Stimulated activated CD4-positive, alpha-beta T cell treated with anti-CD3 and anti-CD28 coated beads, Interleukin-15, amount 100 ng/mL, for 48 hours (primary cell): ENCODE measurements at places on chromosomes 4 and X.

GRCh38 chrX:22040184-22040583 lies 8.1 kb downstream of the PHEX start:
- no peak for DNase-seq

DNA sequence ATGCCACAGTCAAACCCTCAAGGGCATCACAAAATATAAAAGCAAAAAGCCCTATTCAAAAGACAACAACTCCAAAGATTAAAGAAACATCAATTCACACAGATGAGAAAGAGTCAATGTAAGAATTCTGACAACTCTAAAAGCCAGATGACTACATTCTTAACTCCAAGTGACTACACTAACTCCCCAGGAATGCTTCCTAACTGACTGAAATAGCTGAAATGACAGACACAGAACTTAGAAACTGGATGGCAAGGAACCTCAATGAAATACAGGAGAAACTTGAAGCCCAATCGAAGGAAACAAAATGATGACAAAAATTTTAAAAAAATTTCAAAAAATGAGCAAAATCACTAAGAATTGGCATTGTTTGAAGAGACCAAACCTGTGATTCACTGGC lies 1047.6 kb upstream of the PCDH10 start:
- no peak for DNase-seq

- DNase-seq: no peak
Measured at GRCh38 chr4:184452740-184453139, 21.6 kb downstream of the IRF2 start.

DNA sequence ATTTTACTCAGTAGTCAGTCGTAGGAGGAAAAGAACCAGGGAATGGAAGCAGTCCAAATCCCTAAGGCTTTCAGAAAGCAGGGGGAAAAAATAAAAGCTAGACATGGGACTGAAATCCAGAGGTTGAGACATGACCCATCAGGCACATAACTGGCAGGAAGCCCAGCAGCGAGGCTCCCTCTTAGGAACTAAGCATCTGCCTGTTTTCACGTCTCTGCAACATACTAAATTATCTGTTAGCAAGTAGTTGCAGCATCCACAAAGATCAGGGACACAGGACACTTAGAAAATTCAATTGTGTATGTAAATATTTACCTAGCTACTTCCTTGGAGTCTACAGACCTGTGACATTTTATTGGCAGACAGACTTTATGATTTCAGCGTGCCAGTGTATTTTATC lies 118.0 kb upstream of the EDNRA start:
- DNase-seq: no peak

DNA sequence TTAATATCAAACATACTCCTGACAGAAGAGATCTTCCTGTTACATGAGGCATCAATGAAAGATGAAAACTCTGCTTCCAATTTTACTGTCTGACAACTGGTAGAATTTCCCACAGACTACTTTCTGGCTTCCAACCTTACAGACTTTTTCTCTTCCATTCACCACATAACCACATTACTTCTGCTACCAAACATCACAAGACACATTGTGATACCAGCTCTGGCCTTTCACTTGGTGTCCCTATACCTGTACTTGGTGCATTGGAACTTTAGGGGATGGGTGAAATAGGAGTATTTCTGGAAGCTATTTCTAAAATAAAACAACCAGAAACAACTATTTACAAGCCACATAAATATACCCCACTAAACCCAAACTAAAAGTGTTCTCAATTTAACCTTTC lies 20.5 kb downstream of the AMTN start:
- DNase-seq: no peak

DNA sequence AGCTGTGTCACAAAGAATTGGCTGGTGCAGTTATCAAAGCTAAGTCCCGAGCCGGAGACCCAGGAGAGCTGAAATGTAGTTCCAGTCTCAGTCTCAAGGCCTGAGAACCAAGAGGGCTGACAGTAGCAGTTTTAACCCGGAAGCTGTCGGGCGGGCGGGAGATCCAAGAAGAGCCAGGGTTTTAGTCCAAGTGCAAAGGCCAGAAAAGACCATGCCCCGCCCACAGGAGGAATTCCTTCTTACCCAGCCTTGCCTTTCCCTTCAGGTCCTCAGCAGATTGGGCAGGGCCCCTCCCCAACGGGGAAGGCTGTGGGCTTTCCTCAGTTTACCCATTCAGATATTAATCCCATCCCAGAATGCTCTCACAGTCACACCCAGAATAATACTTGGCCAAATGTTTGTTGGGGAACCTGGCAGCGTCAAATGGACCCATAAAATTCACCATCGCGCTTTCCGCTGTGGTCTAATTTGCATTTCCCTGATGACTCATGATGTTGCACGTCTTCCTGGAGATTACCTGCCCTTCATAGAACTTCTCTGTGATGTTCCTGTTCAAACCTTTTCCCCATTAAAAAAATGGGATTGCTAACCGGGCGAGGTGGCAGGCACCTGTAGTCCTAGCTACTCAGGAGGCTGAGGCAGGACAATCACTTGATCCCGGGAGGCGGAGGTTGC lies 16.2 kb downstream of the MAEA start:
- no peak for DNase-seq

DNA sequence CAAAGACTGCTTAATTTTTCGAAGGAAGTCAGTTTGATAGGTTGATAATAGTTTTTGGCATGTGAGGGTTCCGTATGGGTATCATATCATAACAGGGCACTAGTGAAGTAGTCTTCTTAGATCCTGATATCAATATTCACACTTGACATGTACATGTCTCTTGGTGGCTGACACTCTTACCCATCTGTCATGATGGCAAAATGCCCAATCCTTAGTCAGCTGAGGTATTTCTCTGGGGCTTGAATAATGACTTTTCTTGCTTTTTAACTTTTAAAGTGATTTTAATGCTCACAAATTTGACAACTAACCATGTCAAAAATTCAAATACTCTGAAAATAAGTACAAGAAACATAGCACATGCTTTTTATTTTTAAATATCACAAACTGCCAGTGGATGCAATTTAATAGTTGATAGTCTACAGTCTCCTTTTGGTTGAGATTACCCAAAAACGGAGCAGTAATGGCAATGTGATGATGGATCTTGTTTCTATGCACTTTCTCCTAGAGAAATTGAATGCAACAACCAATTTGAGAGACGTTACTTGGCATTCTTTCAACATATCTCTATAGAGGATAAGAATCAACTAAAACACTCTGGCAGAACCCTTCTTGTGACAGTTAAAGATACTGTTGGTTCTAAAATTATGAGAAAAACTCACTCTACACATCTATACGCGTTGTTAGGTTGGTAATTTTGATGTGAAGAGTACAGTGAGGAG lies 552.9 kb upstream of the PABPC4L start:
- DNase-seq: no peak

- DNase-seq: no peak
Measured at GRCh38 chr4:151691639-151692442, 69.0 kb downstream of the GATB start.

- no peak for DNase-seq
Measured at GRCh38 chr4:1727117-1728031, 6.1 kb downstream of the TACC3 start.

GRCh38 chr4:15575966-15576365 lies 79.2 kb downstream of the FBXL5 start:
- no peak for DNase-seq

- no peak for DNase-seq
Measured at GRCh38 chr4:23999714-24000469, 110.0 kb upstream of the PPARGC1A start.

- no peak for DNase-seq
Measured at GRCh38 chr4:111707491-111707890, 437.8 kb upstream of the FAM241A start.

DNA sequence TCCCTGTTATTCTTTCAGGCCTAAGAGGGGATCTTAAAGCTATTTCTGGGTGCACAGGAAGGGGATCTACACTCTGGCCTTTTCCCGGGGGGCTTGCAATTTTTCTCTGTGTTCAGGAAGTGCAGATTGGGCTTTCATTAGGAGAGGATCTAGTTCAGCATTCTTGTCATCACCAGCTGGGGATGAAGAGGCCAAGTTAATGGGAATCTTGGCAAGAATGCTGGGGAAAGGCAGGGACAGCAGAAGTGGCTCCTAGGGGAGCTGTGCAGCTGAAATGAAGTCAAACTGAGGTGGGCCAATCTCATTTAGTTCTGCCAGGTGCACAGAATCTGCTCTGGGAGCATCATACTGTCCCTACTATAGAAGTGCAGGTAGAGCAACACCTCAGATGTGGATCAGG lies 40.9 kb upstream of the ESX1 start:
- DNase-seq: no peak

- no peak for DNase-seq
Measured at GRCh38 chr4:166400270-166400894, 527.3 kb downstream of the TLL1 start.

DNA sequence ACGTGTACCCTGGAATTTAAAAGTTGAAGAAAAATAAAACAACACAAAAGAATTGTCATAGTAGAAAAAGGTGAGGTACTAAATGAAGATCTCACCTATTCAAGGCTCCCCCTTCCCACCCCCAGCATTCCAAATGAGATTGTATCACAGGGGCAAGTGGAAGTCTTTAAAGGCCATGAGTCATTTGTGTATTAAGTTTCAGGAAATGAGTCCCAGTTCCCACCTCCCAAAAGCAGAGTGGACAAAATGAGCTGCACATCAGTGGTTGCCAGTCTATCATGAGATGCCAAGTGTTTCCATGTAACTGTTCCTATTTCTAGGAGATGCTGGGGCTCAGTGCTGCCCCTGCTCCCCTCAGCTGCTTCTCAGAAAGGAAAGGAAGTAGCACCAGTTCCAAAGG lies 20.1 kb downstream of the ARHGEF9 start:
- DNase-seq: no peak
